Stimulated activated naive CD4-positive, alpha-beta T cell treated with Interleukin-2 at 50 U/mL for 16 hours (primary cell): ENCODE measurements at places on chromosomes 6 and 20.

GRCh38 chr6:159701413-159701999 lies 8.5 kb upstream of the SOD2 start:
- no peak for DNase-seq

DNA sequence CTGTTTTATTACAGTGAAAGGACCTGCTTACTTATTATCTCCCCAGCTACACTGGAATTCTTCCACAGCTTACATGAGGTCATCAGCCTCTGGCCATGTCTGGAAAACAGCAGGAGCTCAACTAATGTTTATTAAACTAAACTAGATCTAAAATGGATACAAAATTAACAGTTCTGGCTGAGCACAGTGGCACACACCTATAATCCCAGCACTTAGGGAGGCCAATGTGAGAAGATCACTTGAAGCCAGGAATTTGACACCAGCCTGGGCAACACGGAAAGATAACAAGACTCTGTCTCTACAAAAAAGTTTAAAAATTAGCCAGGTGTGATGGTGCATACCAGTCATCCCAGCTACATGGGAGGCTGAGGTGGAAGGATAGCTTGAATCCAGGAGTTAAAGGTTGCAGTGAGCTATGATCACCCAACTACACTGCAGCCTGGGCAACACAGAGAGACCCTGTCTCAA lies 220.8 kb upstream of the MARCKS start:
- no peak for DNase-seq

DNA sequence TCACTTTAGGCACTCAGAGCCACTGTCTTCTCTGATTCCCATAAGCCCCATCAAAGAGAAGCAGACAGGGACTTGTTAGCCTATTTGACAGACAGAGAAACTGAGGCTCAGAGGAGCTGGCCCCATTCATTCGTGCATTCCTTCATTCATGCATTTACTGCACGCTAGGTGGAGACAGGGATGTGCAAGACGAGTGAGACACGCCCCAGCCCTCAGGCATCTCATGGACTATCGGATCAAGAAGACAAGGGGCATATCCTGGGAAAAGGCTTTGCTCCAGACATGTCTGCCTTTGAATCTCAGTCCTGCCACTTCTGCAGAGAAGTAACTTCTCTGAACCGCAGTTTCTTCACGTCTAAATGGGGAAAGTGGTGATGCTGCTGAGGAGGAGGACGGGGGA lies 54.1 kb downstream of the BPIFB1 start:
- no peak for DNase-seq

DNA sequence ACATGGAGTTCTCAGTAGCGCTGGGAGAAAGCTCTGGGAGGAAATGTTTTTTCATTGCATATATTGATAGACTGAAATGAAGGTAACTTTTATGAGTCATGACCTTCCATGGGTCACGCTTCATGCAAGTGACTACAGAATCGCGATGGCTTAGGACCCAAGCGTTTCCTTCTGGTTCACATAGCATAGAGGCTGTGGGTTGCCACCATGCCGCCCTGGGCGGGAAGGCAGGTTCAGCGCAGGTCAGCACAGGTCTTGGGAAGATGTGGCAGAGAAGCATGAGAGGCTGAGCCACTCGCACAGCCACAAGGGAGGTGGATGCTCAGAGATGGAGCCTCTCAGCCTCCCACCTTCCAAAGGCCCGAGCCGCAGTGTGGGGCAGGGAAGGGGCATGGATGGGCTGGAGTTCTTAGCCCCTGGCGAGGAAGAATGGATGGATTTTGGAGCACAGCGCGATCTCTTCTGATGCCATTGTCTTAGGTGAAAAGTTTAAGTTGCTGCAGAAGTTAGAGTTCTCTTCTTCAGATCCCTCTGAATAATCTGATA lies 219.5 kb downstream of the SMOC2 start:
- no peak for DNase-seq

DNA sequence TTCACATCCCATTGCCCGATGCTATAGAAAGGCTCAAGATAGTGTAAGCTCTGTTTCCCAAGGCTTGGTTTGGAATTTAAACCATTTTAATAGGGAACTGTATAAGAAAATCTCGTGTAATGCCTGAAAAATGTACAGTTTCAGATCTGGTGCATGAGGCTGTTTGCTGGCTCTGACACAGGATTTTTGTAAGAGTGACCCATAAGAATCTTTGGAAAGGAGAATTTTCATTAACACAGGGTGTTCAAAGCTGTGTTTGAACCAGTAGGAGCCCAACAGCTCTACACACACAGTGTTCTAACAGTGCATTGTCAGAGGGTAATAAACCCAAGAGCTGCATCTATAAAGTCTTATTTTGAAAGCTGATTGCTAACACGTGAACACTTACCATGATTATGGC lies 293.5 kb downstream of the PRL start:
- no peak for DNase-seq

- DNase-seq = no peak
Measured at GRCh38 chr6:123380257-123380656, 256.5 kb downstream of the TRDN start.

- DNase-seq = no peak
Measured at GRCh38 chr6:47323321-47323720, 13.6 kb upstream of the TNFRSF21 start.

GRCh38 chr20:56875803-56876202 lies 246.7 kb downstream of the TFAP2C start:
- DNase-seq = no peak

- no peak for DNase-seq
Measured at GRCh38 chr6:23184351-23184750, 615.0 kb downstream of the HDGFL1 start.

DNA sequence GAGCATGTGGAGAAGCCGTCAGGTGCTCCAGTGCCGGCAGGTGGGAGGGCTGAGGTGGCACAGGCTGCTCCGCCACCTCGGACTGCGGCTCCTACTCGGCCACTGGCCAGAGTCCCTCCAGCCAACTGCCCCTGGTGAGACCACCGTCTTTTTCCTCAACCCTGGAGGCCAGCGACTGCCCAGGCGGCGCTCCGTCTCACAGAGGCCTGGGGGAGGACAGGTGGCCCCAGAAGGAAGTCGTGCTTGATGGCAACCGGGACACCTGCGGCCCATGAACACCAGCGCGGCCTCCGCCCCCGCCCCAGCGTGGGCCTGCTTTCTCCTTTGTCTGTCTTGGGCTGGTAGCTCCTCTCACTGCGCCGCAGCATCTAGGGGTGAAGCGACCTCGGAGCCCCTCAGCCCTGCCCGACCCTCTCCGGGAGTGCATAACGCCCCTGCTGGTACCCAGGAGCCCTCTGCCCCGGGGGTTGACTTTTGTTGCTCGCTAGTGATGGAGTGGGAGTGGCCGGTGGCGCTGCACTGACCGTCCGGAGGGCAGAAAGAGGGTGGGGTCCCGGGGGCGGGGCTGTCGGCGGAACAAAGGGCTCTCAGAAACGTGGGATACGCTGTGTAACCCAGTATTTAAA lies 706 bp upstream of the TUBB2B start:
- no peak for DNase-seq

- DNase-seq = no peak
Measured at GRCh38 chr20:50152394-50153152, 950 bp downstream of the PEDS1 start.

- no peak for DNase-seq
Measured at GRCh38 chr20:25316506-25317190, 68.8 kb downstream of the PYGB start.

- DNase-seq = no peak
Measured at GRCh38 chr6:161830866-161831616, 557.2 kb upstream of the AGPAT4 start.

GRCh38 chr6:129619579-129620233 lies 90.3 kb downstream of the ARHGAP18 start:
- DNase-seq = no peak

GRCh38 chr20:37228082-37228481 lies 33.5 kb downstream of the GHRH start:
- DNase-seq = no peak

DNA sequence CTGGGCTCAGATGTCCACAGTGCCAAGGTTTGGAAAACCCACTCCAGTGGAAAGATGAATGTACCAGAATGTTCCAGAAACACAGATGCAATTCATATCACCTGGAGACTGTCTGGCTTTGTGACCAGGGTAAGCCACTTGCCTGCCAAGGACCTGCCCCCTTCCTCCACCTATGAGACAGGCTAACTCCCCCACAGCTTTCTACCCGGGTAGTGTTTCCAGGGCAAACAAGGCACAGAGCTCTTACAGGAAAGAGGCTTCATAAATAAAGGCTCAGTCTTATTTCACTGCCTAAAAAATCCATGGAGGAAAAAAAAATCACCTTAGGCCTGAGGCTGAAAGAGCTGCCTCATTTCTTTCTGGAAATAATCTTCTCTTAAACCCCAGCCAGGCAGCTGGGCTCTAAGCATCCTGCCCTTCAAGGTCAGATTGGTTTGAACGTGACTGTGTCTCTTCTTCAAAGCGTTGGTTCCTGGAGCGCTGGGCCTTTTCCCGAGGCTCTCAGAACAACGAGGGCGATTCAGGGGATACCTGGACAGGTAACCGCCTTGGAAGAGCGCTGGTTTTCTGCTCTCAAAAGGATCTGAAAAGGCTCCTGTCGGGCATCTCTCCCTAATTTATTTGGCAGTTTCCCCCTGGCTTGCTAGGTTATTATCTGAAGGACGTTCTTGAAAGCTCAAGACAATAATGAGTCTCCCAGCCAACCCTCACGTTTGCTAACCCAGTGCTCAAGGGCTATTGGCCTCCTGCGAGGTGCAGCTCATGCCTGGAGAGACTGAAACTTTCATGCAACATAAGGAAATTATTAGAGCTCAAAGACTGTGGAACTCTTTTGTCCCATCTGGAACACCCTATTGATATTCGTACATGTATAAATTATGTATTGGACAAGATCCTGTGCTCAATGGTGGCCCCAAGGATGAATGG lies 199.2 kb upstream of the PMEPA1 start:
- DNase-seq = no peak

- DNase-seq = no peak
Measured at GRCh38 chr6:108432792-108433191, 127.9 kb upstream of the FOXO3 start.

DNA sequence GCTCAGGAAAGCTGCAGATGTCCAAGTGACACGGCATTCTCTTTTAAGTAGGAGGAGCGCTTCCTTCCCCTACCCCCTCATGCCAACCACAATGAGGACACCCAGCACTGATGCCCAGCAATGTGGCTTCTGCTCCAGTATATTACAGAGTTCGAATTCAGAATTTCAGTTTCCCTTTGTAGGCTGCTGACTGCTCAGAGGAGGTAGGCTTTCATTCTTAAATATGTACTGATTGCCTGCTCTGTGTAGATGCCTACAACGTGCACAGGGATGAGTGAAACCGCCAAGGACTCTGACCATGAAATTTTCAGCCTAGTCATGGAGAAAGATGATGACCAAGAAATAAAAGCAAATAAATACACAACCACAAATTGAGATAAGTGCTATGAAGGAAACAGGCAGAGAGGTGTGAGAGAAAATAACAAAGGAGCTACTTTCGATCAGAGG lies 50.9 kb upstream of the TNFAIP3 start:
- DNase-seq = no peak

GRCh38 chr6:93604951-93605350 lies 185.6 kb upstream of the EPHA7 start:
- DNase-seq = no peak

- no peak for DNase-seq
Measured at GRCh38 chr6:87483929-87484328, 11.2 kb downstream of the SLC35A1 start.

GRCh38 chr6:37794825-37795224 lies 24.7 kb upstream of the ZFAND3 start:
- no peak for DNase-seq

DNA sequence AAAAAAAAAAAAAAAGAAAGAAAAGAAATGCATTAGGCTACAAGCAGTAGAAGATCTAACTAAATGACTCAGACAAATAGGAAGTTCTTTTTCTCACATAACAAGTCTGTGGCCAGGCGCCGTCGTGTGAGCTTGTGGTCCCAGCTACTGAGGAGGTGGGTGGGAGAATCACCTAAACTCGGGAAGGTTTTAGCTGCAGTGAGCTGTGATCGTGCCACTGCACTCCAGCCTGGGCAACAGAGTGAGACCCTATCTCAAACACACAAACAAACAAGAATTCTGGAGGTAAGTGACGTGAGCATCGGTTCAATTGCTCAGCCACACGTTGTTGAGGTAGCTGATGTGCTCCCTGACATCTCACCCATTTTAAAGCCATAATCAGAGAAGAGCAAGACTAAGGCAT lies 37.9 kb upstream of the SLC23A2 start:
- DNase-seq = peak; percentile 6

- no peak for DNase-seq
Measured at GRCh38 chr6:16688436-16688835, 72.8 kb downstream of the ATXN1 start.

DNA sequence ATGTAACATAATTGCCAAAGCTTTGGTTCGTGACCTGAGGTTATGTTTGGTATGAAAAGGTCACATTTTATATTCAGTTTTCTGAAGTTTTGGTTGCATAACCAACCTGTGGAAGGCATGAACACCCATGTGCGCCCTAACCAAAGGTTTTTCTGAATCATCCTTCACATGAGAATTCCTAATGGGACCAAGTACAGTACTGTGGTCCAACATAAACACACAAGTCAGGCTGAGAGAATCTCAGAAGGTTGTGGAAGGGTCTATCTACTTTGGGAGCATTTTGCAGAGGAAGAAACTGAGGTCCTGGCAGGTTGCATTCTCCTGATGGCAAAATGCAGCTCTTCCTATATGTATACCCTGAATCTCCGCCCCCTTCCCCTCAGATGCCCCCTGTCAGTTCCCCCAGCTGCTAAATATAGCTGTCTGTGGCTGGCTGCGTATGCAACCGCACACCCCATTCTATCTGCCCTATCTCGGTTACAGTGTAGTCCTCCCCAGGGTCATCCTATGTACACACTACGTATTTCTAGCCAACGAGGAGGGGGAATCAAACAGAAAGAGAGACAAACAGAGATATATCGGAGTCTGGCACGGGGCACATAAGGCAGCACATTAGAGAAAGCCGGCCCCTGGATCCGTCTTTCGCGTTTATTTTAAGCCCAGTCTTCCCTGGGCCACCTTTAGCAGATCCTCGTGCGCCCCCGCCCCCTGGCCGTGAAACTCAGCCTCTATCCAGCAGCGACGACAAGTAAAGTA lies 547 bp upstream of the ESR1 start:
- no peak for DNase-seq

DNA sequence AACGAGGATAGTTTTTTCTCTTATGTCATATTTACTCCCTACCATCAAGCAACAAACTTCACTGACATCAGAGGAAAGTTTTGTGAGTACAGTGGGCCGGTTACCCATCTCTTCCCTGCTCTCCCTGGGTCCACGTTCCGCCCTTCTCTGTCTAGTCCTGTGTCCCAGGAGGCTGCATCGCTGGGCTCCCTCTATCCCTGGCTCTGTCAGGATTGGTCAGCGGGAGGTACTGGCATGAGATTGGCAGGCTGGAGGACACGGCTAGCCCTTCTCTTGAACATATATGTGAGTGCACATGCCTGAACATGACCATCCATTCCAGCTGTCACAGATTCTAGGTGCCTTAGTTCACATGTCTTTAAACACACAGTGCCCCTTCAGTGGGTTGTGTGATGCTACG lies 30.3 kb upstream of the TMEM181 start:
- no peak for DNase-seq

GRCh38 chr6:135300576-135300975 lies 119.5 kb downstream of the MYB start:
- no peak for DNase-seq

- no peak for DNase-seq
Measured at GRCh38 chr20:46317685-46318177, 9.4 kb upstream of the CDH22 start.
